NCI-H345 (cell line): ENCODE measurements at places on chromosomes 11 and 22.

DNA sequence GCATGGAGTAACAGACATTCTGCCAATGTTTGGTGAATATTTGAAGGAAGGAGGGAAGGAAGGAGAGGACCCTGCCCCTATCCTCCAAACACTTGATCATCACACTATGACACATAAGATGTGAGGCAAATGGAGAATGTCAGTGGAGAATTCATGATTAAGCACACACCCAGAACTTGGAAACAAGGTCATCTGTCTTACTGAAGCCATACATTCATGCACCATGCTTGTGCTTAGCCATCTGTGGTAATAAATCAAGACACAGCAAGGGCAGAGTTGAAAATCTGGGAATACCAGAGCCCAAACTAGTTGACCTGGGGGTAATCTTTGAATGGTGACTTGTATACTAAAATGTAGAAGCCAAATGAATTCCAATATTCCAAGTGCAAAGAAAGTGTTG, 7.9 kb upstream of the TIMP3 start:
- no peak for DNase-seq

GRCh38 chr22:46036558-46037408, 59.8 kb upstream of the WNT7B start:
- peak; percentile 38 for DNase-seq

- no peak for DNase-seq
Observed at GRCh38 chr11:27973851-27974536, 134.0 kb downstream of the KIF18A start.

- DNase-seq, result no peak
Observed at GRCh38 chr11:2586793-2587131, 113.0 kb downstream of the KCNQ1OT1 start.

DNA sequence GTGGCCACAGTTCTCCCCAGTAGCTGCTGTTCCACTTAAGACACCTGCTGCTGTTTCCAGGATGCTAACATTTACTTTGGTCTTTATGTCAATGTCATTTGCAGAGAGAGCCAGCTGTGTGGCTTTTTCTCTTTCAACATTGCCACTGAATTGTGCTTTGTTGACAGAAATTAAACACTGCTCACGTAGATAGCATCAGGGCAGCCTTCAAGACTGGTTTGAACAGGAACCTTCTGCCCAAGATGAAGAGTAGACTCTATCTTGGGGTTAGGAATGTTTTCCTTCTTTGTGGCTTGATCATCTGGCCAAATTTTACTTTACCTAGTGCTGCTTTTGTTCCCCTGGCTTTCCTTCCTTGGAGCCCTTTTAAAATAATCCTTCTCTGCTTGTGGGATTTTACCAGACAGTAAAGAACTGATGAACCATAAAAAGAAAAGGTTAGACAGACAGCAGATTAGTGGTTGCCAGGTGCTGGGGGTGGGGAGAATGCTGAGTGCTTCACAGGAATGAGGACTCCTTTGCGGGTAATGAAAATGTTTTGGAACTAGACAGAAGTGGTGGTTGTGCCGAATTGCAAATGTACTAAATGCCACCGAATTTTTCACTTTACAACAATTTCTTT, 22.7 kb upstream of the XBP1 start:
- peak; percentile 79 for DNase-seq
